ENCODE measurements at places on chromosomes 1 and 21. TPM values are rescaled to one million over a fixed set of nuclear protein-coding genes. Genes with fewer than 3 reads are reported as not detected.

DNA sequence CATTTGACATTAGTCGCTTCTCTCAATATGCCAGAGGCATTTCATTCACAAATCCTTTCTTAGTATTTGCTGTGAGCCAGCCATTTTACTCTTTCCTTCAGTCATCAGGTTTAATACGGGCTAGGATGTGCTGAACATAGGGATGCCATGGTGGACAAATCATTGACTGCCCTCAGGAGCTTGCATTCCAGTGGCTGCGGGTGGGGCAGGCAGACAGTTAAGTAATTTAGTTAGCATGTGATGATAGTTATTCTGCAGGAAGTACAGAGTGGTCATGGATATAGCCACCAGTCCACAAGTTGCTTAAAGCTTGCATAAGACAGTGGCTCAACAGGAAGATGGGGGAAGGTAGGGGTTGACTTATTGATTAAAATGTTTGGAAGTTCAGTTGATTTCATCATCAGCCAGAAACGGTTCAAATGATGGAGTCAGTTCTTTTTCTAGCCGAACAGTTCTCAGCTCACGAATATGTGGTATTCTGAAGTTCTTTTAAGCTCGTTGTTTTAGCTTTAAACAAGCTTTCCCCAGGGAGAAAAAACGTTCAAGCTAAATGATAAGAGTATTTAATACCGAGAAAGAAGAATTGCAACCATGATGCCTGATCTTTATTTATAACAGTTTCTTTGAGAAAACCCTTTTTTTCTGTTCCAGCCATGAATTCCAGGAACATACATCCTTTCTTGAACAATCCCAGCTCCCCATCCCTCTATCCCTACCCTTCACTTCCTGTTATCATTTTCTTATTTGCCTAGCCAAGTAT, 1.4 kb downstream of the SLC22A15 start:
- no peak for DNase-seq

GRCh38 chr1:181947441-181947840, 114.1 kb downstream of the ZNF648 start:
- no peak for DNase-seq

DNA sequence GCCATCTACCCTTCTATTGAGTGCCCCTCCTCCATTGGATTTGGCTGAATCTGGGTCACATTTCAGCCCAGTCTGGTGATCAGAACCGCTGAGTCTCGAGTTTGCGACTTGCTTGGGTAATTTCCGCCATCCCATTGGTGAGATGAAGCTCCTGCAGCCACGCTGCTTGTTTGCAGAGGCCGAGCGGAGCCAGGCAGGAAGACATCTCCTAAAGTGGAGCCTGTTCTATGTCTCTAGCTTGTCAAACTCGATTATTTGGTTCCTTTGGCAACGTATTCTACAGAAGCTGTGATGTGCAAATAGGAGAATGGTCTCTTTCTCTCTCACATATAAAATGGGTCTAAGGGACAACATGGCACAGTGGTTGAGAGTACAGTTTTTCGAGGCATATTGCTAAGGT, 206.8 kb upstream of the PLXNA2 start:
- no peak for DNase-seq

The LCE1B gene
- total RNA-seq = not detected

The SYT11 gene
- 53.4 TPM for total RNA-seq

GRCh38 chr1:22884806-22885530, 87.7 kb downstream of the LACTBL1 start:
- no peak for DNase-seq

DNA sequence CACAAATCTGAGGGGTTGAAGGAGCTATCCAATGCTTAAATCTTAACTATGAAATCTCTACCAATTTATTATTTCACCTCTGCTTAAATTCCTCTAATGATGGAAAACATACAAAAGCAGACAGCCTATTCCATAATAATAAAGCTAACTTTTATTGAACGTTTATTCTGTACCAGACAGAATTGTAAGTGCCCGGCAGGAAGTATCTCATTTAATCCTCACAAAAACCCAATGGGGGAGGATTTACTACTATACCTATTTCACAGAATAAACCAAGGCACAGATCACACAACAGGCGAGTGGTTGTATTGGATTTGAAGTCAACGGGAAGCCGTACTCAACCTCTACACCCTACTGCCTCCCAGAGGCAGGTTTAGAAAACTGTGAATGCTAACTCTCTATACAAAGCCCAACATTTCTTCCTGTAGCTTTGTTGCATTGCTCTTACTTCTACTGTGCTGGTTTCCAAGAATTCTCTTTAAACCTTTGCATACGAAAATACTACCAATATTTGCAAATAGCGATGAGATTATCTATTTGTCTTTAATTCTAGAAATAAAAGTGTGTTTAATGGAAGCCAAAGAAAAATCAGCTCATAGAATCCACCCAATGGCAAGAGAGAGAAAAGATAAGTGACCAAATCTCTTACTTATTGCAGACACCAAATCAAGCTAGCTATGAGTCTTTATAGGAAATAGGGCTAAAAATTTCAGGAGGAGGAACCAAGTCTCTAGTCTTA, 33.5 kb upstream of the C1orf53 start:
- peak; percentile 13 for DNase-seq

The KCNE2 gene
- not detected for total RNA-seq
